NCI-H446 treated with DMSO at 0.1 percent for 48 hours (cell line): ENCODE measurements at places on chromosomes 11 and 22.

DNA sequence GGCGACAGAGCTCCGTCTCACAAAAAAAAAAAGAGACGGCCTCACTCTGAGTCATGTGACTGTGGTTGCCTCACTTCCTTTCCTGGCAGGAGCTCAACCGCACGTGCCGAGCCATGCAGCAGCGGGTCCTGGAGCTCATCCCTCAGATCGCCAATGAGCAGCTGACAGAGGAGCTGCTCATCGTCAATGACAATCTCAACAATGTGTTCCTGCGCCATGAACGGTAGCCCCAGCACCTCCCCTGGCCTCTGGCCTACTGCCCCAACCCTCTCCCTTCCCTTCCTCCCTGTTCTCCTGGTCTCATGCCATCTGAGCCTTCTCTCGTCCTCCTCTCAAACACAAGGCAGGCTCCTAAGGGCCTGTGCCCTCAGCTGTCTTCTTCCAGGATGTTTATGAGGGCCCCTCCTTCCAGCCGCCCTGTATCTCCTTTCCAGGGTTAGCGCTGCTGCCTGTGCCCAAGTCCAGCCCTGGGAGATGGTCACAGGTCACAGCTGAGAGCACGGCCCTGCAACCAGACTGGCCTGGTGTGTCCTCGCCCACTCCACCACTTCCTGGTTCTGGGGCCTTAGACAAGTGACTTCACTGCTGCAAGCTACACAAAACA is 30.7 kb downstream of the TOM1 start:
- DNase-seq: no peak

DNA sequence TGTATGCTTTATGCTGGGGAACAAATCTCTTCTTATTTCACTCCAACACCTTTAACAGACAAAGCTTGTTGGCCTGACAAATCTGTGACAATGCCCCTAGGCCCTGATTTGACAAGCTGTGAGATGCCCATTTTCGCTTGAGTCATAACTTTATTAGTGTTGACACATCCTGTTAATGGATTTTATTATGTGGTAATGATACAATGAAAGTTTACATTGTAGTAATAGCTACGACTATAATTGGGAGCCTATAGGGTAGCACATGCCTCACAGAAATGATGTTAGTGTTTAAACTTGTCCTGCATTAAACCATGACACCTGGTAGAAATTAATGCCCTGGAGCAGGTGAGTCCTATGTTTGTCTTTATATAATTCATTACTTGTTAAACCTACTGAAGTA is 3.3 kb upstream of the MMP10 start:
- no peak for DNase-seq

DNA sequence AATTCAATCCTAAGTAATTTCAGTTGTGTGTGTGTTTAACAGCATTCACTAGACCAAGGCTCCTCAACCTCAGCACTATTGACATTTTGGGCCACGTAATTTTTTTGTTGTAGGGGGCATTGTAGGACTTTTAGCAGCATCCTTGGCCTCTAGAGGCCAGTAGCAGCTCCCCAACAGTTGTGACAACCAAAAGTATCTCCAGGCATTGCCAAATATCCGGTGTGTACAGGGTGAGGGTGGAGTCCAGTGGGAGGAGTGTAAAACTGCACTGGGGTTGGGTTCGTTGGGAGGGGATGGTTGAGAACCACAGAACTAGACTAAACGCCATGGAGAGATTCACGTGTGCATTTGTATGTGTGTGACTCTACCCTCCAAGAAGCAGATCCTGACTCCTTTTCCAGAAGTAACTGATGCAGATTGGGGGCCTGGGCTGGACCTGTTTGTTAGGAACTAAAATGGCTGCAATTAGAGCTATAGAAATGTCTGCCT is 5.9 kb upstream of the PHF21A start:
- no peak for DNase-seq

GRCh38 chr11:32366666-32367065 is 68.7 kb downstream of the WT1 start:
- no peak for DNase-seq

DNA sequence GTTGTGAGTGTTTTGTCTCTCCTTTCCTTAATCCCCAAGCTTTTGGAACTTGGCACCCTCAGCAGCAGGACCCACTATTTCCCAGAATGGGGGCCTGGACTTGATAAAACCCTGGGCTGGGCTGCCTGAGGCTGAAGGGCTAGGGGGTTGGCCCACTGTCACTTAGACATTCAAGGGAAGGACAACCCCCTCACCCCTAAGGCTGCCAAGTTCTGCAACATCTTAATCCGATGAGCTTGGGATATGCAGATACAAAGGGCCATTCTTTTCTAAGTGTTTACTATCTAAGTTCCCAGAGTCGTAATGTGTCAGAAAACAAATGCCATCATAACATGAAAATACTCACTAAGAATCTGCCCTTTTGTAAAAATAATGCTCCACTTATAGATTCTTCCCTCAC is 42.9 kb downstream of the IRAG1 start:
- no peak for DNase-seq
